ENCODE measurements at places on chromosomes 1 and 21. TPM values are rescaled to one million over a fixed set of nuclear protein-coding genes. Genes with fewer than 3 reads are reported as not detected.

- peak; percentile 92 for DNase-seq
Measured at GRCh38 chr1:43073490-43074230, 98.4 kb downstream of the EBNA1BP2 start.

DNA sequence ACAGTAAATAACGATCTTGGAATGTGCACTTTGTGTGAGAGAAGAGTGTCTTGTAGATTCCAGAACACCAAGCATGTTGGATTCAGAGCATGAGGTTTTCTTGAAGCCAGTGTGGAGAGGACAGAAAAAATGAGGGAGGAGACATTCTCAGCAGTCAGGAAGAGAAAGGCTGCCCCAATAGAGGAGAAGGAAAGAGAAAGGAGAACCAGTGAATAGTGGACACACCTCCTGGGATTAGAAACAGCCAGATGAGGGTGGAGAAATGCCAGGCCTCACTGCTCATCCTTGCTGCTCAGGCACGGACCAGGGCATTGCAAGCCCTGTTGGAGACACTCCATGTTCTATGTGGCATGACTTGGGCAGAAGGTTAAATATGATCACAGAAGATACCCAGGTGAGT, 69.0 kb upstream of the KAZN start:
- DNase-seq: no peak

The COL6A2 gene
- total RNA-seq: 2.0 TPM

DNA sequence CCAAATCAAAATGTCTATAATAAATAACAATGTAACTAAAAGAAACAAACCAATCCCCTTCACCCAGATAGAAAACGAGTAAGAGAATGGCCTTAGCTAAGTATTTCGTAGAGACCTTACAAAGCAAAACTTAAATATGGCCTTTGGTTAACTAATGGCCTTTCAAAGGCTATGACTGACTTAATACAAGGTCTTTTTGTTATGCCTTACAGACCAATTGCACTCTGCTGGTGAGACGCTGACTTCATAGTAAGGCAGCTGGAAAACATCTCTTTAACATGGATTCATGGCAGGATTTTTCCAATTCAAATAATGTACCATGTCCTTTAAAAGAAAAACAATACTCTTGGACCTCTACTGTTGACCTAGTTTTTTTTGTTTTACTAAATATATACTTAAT, 15.8 kb upstream of the TBCE start:
- DNase-seq: no peak

The B3GALT2 gene
- 0.05 TPM for total RNA-seq

DNA sequence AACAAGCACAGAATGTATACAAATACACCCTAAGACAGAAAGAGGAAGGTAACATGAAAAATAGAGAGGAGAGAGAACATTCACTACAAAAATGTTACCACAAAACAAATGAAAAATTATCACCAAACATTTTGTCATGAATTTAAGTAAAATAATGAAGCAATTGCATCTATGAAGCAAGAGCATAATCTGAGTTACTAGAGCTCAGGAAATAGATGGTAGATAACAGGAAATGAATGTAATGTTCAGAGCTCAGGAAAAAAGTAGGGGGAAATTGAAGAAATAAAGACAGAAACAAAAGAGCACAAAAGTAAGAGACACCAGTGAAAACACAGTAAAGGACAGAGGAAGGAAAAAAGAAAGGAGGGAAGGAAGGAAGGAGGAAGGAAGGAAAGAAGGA, 19.4 kb downstream of the SEC16B start:
- no peak for DNase-seq

The SERTAD4 gene
- not detected for total RNA-seq

DNA sequence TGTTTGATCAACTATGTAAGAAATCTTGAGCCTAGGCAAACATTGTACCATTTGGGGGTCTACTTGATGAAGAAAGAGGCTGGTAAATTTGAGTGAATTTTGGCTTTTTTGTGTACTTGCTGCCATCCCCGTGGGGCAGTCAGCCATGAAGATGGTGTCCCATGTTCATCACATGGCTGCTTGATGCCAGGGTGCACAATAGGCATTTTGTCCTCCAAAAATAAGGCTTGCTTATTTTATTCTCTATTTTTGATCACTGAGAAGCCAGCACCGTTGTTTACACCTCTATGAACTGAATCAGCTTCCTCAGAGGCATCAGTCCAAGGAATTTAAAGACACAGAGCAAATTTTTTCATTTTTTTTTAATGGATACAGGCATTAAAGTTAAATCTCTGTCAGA, 1195.7 kb downstream of the AMY1C start:
- DNase-seq: no peak

DNA sequence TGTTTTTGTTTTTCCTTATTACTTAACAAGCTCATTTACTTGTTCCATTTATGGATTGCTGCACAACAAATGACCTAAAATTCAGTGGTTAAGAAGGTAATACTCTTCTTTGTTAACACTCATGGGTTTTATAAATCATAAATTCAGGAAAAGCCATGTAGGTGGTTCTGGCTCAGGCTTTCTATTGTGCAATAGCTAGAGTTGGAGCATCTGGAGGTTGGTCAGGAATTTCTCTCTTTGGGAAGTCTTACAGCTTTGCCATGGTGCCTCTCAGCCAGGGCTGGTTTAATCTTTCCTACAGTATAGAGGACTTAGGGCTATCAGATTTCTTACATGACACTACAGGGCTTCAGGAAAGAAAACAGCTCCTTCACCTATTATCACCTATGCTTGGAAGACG, 1677.1 kb downstream of the KCNT2 start:
- no peak for DNase-seq

- no peak for DNase-seq
Measured at GRCh38 chr1:200328379-200328778, 81.5 kb downstream of the ZNF281 start.

The TBX15 gene
- not detected for total RNA-seq

The IRF6 gene
- total RNA-seq: not detected

- no peak for DNase-seq
Measured at GRCh38 chr1:226748306-226748705, 9.2 kb upstream of the ITPKB start.

- DNase-seq: peak; percentile 65
Measured at GRCh38 chr1:108877348-108878159, 769 bp downstream of the GPSM2 start.

The B3GALT5 gene
- not detected for total RNA-seq

DNA sequence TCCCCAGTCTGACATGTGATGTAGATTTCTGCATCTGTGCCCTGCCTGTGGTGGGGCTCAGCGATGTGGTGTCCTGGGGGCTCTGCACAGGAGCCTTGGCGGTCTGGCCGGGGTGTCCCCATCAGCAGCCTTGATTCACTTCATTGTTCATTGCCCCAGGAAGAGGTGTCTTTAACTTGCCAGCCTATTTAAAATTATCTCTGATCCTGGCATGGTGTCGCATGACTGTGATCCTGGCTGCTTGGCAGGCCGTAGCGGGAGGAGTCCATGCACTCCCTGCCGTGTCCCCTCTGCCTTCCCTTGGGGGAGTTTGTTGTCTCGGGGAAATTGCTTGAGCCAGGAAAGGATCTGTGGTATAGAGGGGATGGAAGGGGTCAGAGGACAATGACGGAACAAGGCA, 59.9 kb downstream of the TRIM11 start:
- no peak for DNase-seq

DNA sequence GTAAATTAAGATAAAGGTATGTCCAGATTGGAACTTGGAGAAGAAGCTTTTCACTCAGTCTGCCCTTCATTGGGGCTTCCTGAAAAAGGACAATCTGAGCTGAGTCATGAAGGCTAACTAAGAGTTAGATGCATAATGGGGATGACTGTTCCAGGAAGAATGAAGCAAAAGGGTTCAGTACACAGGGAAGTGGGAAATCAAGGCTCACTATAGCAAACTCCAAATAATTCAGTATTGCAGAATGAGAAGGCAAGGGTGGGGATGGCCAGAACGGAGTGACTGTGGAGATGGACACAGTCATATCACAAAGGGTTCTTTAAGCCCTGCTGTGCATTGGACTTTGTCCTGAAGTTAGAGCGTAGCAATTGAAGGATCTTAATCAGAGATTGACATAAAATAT, 158.3 kb downstream of the FGGY start:
- no peak for DNase-seq

DNA sequence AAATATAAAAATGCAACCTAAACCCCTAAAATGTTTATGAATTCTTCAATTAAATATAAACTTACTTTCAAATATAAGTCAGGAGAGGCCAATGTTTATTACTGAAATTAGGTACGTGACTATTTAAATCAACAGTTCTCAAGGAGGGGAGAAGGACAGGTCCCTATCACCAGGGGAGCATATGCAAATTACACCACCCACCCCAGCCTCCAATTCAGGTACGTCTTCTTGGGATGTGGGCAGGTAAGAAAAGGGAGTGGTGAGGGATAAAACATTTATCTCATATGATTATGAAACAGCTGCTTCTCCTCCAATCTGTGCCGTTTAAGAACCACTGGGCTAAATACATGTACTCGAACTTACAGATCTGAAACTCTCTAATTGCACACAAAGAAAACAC, 3.4 kb downstream of the COP1 start:
- no peak for DNase-seq

The NOC2L gene
- total RNA-seq: 192 TPM

DNA sequence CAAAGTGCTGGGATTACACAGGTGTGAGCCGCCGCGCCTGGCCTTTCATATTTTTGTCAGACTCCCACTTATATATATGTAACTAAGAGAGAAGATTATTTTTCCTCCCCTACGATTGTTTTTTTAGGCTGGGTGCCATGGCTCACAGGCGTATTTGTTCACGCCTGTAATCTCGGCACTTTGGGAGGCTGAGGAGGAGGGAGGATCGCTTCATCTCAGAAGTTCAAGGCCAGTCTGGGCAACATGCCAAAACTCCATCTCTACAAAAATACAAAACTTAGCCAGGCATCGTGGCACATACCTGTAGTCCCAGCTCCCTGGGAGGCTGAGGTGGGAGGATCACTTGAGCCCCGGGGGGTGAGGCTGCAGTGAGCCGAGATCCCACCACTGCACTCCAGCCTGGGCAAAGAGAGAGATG, 23.9 kb upstream of the ITLN2 start:
- DNase-seq: no peak

DNA sequence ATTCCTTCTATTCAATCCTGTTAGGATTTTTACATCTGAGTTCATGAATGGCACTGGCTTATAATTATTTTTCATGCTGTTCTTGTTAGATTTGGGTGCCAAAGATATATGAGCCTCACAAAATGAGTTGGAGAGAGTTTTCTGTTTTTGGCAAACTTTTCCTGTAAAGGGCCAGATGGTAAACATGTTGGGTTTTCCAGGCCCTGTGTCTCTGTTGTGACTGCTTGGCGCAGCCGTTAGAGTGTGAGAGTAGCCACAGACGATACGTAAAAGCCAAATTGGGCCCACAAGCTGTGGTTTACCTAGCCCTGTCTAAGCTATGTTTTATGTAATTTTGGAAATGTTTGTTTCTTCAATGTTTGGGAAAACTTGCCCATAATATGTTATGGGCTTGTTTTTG, 15.6 kb upstream of the CA6 start:
- no peak for DNase-seq

- peak; percentile 35 for DNase-seq
Measured at GRCh38 chr1:230821346-230821745, 47.0 kb downstream of the C1orf198 start.

The SMIM1 gene
- total RNA-seq: 0.66 TPM

The CRYAA gene
- not detected for total RNA-seq

The CYP4A22 gene
- not detected for total RNA-seq

DNA sequence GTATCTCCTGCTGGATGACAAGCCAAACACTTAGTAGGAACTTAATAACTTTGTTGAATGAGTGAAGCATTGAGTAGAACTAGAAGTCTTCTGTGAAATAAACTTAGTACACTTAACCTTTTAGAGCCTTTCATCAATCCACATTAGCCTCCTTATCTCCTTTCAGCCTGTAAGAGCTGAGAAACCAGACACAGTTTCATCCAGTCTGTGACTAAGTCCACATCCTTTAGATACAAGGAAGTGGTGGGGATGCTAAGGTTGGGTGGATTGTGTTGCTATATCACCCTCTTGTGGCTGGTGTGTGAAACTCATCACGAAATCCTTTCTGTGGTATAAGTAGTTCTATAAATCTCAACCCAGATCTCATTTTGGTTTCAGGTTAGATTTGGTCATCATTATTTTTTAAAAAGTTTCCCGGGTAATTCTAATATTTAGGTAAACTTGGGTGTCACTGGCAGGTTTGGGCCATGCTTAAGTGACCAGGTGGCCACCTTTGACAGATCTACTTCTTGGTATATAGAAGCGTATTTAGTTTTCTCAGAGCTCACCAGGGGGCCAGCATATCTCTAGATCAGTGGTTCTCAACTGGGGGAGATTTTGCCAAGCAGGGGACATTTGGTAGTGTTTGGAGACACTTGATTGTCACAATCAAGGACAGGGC, 27.8 kb upstream of the CD84 start:
- peak; percentile 91 for DNase-seq

DNA sequence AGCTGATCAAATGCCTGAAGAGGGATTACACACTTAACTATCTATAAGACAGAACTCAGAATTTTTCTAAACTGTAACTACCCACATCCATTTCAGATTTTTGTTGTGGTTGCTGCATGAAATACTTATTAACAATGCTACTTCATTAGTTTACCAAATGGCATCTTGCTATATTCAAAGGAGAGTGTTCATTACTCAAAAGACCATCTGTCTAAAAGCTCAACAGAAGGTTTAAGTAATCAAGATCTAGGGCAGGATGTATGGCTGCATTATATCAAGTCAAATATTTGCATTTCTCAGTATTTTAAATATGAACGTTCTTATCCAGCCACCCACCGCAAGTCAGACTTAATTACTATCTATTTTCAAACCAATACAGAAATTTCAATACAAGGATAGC, 79.9 kb downstream of the SIPA1L2 start:
- no peak for DNase-seq

DNA sequence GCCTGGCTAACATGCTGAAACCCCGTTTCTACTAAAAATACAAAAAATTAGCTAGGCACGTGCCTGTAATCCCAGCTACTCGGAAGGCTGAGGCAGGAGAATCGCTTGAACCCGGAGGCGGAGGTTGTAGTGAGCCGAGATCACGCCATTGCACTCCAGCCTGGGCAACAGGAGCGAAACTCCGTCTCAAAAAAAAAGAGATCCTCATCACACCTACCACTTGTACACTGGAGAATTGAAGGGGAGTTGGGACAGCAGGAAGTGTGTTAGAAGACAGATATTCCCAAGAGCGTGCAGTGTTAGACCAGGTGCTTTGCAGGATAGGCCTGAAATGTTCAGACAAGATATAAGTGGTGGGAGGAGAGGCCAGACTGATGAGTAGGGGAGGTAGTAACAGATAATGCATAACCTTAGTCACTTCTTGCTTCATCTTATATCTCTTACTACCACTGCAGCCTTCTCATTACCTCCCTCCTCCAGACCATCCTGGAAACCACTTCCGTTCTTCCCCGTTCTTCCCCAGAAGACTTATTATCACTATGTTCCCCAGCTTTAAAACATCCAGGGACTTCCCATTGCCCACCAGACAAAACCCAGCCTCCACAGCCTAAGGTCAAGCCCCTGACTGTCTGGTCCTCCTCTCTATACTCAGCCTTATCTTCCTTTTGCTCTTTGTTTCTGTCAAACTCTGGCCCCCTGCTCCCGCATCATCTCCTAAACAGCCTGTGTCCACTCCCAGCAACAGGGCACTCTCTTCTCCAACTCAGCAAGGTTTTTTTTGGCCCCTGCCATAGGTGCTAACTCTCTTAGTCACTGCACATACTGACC, 21.3 kb downstream of the FAM20B start:
- DNase-seq: no peak

- no peak for DNase-seq
Measured at GRCh38 chr1:36212782-36213181, 11.5 kb upstream of the THRAP3 start.

The CTTNBP2NL gene
- total RNA-seq: 3.9 TPM

The DCST1 gene
- total RNA-seq: not detected
